ENCODE measurements at places on chromosomes 2 and 18.

- DNase-seq: no peak
Measured at GRCh38 chr2:38485734-38486133, 108.7 kb upstream of the ATL2 start.

DNA sequence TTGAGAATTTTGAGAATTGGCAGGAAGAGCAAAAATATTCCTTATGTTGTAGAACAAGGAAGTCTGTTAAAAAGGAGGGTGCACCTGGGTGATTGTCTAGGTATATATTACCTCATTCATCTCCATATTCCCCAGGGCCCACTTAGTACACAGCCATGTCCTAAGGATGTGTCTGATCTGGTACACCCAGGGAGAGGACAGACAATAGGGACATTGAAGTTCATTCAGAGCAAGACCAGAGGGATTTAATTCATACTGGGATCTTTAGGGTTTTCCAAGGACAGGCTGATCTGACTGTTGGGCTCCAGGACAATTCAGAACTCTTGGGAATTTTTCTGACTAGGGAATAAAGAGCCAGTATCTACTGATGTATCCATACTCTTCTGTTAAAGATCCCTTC, 112.1 kb downstream of the PHLPP1 start:
- DNase-seq: no peak

DNA sequence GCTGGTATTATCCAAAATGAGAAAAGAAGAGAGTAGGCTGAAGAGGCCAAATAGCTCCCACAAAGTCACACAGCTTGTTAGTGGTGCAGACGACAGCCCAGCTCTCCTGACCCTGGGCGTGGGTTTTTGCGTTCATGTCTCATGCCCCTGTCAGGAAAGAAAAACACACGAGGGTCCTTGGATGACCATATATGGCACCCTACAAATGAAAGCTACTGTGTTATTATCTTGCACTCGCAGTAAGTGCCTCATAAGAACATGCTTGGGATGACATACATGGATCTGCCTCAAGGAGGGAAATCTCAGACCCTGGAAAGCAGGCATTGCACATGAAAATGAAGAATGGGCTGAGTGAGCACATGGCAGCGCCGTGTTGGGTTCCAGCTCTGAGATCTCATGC, 89.7 kb downstream of the SEMA4F start:
- DNase-seq: no peak

- DNase-seq: no peak
Measured at GRCh38 chr2:168076731-168077130, 170.7 kb downstream of the STK39 start.

GRCh38 chr2:42792583-42793333, at the start of gene HAAO:
HAAO (minus strand) TSS chr2:42792583; CDS start chr2:42792536, 47 bp downstream.
- DNase-seq: no peak
